ENCODE measurements at places on chromosomes 2 and 18.

DNA sequence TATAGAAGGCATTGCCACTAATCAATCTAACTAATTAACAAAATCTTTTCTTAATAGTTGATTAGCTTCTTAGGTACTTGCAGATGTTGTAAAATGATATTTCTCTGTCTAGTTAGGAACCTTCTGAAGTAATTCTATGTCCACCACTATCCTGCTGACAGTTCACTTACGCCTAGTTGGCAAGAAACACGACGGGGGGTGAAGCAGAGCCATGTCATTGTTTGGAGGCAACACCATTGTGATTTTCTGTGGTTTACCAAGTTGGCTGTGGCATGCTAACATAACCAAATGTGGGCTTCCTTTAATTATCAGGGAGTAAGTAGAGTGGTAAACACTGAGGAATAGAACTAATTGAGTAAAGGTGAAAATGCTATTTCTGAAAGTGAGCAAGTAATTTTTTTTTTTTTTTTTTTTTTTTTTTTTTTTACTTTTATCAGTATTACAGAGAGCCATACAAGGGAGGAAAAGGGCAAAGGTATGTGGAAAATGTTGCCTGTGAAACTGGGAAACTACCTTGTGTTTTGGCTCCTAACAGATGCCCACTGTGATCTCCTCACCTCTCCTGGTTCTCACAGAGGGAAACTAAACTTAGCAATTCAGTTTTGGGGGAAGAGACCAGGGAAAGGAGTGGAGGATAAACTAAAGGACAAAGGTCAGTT is 126.8 kb downstream of the MEIS1 start:
- peak overlapping the region; percentile 62 for H3K27ac ChIP-seq
- H3K4me3 ChIP-seq = peak overlapping the region; percentile 37
- no peak for DNase-seq
- H3K27me3 ChIP-seq = peaks cover 2% of the 10 kb centered on the region
- peaks cover 66% of the 10 kb centered on the region for H3K4me1 ChIP-seq

DNA sequence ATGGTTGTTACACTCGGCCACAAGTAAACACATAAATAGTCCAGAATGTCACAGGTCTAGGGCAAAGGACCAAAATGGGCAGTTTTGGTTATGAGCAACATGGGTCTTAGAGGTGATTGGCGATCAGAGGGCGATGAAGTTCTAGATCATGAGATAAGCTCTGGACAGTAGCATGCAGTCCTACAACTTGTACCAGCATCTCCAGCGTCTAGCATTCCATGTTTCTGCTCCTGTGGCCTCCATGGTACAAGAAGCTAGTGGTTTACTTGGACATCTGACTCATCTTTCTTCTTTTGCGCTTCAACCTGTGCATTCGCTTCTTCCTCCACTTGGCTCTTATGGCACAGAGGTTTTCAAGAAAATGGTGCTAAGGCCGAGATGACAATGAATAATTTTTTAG is 8.9 kb upstream of the MMADHC start:
- no peaks in the 10 kb centered on the region for H3K27me3 ChIP-seq
- peaks cover 16% of the 10 kb centered on the region for H3K36me3 ChIP-seq
- H3K4me1 ChIP-seq = peaks cover 57% of the 10 kb centered on the region

DNA sequence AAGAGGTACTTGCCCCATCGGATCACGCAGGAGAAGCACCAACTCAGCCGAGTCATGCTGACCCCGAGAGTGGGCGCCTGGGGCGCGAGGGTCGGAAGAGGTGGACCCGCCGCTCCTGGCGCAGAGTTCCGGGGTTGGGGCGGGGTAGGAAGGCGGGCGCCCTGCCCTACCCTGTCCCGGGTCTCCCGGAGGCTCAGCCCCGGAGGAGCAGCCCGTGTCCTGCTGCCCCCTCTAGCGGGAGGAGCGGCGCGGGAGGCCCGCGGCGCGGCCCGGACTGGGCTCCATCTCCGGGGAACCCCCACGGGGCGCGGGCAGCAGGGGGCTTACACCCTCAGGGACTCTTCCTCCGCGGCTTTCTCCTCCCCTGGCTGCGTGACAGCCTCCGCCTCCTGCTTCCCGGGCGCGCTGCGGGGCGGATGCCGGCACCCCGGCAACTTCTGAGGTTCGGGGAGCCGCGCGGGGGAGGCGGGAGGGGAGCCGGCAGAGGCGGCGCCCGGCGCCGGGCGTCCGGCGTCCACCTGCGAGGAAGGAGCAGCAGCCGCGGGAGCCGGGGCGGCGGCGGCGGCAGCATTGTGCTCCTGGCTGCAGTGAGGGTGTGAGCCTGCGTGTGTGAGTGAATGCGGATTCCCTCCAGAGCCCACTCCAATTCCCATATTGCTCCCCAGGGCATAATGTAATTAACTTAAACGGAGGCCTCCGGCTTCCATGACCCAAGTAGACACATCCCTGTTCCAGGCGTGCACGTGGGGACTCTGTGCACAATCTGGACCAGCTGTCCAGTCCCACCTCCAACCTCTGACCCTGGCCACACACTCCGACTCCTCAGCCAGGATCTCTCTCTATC is 7.6 kb upstream of the TNS1 start:
- no peaks in the 10 kb centered on the region for H3K36me3 ChIP-seq
- H3K27me3 ChIP-seq = peaks cover 3% of the 10 kb centered on the region
- peaks cover 51% of the 10 kb centered on the region for H3K4me1 ChIP-seq
- peak; percentile 33 for DNase-seq

GRCh38 chr2:242038166-242038927 is 168.8 kb downstream of the RTP5 start:
- peaks cover 50% of the 10 kb centered on the region for H3K27me3 ChIP-seq
- no peak overlapping the region for H3K27ac ChIP-seq

- peak overlapping the region; percentile 77 for H3K27ac ChIP-seq
- peak overlapping the region; percentile 91 for H3K4me3 ChIP-seq
- peak; percentile 43 for DNase-seq
- H3K27me3 ChIP-seq = no peaks in the 10 kb centered on the region
- H3K4me1 ChIP-seq = peaks cover 62% of the 10 kb centered on the region
These were observed 132.9 kb upstream of the MGAT5 start for GRCh38 chr2:134120733-134121630.
